ENCODE measurements at places on chromosomes 4 and X.

GRCh38 chr4:88722276-88722780 is 24.7 kb upstream of the NAP1L5 start:
- DNase-seq, result no peak

DNA sequence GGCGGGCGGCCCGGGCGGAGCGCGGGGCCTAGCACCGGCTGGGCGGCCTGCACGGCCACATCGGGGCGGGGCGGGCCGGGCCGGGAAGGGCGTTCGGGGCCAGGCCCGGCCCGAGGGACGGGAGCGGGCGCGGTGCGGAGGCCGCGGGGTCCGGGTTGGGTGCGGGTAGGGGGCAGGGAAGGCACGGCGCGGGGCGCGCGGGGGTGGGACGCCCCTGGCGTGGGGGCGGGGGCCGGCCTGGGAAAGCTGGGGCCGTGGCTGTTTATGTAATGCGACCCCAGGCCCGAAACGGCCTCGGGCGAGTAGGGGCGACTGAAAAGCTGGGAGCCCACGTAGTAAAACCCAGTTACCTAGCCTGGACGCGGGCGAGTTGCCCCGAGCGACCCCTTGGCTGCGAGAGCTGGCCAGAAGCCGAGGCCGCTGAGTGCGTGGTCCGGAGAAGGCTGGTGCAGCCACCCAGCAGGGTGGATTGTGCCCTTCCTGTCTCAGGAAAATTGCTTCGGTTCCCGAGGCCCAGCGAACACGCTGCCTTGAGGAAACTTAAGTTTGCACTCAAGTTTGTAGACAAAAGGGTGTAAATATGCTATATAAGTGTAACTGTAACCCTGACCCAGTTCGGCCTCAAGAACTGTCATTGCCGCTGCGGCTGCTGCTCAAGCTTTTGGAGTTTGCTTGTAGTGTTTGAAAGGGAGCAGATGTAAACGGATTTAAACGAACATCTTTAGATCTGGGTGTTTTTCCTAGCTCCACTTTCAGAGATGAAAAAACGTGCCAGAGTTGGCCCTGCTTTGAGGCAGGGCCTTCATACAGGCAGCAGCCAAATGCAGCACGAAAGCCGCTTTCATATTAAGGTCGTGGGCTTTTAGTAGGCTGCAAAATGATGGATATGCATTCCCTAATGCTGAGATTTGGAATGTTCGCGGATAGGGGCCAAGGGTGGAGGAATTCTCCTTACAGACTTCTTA is 674 bp downstream of the SEC24B start:
- DNase-seq, result peak; percentile 6

GRCh38 chr4:21447301-21448054 is 501.1 kb downstream of the KCNIP4 start:
- DNase-seq, result no peak

DNA sequence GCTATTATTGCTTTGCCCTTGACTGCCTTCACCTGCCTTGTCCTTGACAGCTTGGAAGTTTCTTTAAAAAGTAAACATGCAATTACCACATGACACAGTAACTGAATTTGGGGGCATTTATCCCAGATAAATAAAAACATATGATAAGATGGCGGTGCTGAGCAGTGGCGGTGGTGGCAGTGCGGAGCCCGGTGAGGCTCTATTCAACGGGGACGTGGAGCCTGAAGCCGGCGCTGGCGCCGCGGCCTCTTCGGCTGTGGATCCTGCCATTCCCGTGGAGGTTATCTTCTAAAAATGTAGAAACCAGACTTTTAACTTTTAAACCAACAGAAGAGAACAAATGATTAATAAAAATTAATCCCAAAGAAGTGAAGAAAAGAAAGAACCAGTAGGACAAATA is 59.7 kb upstream of the ZDHHC15 start:
- DNase-seq, result no peak

DNA sequence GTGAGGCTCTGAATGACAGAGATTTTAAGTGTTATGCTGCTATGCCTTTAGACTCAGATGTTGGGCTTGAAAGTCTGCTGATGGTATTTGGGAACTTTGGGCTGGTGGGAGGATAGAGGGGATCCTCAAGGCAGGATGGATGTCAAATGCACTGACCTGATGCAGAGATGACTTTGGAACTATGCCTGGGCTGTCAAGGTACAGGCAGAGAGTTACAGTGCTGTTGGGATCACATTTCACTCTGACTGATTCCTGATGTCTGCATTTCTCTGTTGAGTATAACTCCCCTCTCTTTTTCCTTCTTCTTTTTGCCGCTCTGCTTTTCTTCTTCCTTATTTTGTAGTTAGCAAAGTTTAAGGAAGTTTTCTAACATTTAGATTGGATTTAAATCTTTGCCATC is 271.8 kb upstream of the ARX start:
- DNase-seq, result no peak

GRCh38 chr4:147581606-147582350 is 35.4 kb upstream of the TMEM184C start:
- DNase-seq, result no peak

- DNase-seq, result no peak
Observed at GRCh38 chr4:173214661-173215060, 46.0 kb downstream of the GALNT7 start.

DNA sequence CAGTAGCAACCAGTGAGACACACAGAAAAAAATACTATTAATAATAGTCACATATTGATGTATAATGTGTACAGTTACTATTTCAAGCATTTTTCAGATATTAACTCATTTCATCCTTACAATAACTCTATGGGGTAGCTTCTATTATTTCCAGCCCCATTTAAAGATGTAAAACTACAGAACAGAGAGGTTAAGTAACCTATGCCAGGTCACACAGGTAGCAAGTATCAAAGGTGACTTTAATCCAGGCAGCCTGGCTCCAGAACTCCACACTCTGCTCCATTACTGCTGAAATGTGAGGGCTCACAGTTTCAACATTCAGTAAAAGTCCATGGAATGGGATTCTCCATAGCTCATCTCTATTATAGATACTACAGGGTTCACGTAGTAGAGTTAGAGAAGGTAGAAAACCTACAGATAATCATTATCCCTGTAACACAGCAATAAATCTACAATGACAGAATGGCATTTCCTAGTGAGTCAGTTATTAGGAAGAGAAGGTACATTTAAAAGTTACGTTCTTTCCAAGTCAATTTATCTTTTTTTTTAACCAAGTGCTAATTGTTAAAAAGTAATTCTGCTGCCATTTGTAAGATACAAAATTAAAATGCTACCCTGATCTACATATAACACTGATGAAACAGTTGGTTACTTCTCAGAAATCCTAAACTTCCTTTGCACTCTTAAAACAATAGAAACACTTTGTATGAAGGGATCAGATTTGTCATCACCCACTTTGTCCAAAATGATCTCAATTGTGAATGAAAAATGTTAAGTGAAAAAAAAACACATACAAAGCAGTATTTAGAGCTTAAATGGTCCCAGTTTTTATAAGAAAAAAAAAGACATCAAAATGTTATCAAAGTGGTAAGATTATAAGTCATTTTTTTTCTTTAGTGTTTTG is 18.7 kb downstream of the RELL1 start:
- DNase-seq, result no peak

- DNase-seq, result no peak
Observed at GRCh38 chr4:155673453-155673979, 6.9 kb downstream of the GUCY1A1 start.

DNA sequence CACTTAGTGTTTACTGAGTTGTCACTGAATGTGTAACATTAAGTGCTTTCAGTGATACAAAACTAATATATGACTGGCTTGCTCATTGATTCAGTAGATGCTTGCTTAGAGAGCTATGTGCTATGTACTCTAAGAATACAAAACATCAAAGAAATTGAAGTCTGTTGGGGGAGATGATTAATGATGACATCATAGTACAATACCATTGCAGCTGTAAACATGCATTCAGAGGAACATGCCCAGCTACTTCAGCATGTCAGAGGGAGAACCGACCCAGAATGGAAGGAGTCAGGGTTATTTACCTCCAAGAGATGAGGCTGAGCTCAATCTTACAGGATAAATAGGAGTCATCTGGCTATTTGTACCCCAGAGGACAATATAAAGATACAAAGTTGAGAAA is 290.8 kb downstream of the TENM3 start:
- DNase-seq, result no peak

- DNase-seq, result peak; percentile 15
Observed at GRCh38 chrX:72714478-72714916, 391 bp upstream of the PHKA1 start.

DNA sequence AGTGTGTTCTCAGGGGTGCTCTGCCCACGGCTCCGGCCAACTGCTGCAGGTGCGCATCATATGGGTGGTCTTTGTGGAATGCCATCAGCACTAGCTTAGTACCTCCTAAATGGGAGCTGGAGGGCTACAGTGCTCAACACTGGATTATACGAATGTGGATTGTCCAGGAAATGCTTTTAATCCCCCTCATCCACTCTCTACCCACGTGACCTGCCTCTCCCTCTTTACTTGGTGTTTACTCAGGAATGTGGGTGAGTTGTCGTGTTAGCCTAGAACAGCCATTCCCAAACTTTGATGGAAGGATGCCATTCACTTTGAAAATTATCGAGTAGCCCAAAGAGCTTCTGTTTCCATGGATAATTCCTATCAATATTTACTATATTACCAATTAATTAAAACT is 150.8 kb downstream of the PTTG2 start:
- DNase-seq, result no peak

- DNase-seq, result no peak
Observed at GRCh38 chr4:29927895-29928294, 792.3 kb upstream of the PCDH7 start.

All from hematopoietic multipotent progenitor cell (in vitro differentiated cells).